Transverse colon (tissue), 4 donors: ENCODE measurements at places on chromosomes 5 and 9. TPM values are rescaled to one million over a fixed set of nuclear protein-coding genes. Genes with fewer than 3 reads are reported as not detected.

Gene B4GALT1
- 110 TPM for total RNA-seq

Gene GPX8
- total RNA-seq: 3.5 TPM

GRCh38 chr9:89880721-89881120 lies 275.9 kb downstream of the GADD45G start:
- no peaks in the 10 kb centered on the region for H3K27me3 ChIP-seq
- peaks cover 6% of the 10 kb centered on the region for H3K4me1 ChIP-seq
- H3K4me3 ChIP-seq: no peak overlapping the region
- no peak for DNase-seq
- H3K36me3 ChIP-seq: no peaks in the 10 kb centered on the region

GRCh38 chr9:113658545-113658895 lies 195.0 kb downstream of the RGS3 start:
- H3K36me3 ChIP-seq: no peaks in the 10 kb centered on the region
- H3K4me1 ChIP-seq: no peaks in the 10 kb centered on the region
- no peak for DNase-seq
- H3K27me3 ChIP-seq: peaks cover 33% of the 10 kb centered on the region
- no peak overlapping the region for H3K27ac ChIP-seq
- H3K4me3 ChIP-seq: no peak overlapping the region

DNA sequence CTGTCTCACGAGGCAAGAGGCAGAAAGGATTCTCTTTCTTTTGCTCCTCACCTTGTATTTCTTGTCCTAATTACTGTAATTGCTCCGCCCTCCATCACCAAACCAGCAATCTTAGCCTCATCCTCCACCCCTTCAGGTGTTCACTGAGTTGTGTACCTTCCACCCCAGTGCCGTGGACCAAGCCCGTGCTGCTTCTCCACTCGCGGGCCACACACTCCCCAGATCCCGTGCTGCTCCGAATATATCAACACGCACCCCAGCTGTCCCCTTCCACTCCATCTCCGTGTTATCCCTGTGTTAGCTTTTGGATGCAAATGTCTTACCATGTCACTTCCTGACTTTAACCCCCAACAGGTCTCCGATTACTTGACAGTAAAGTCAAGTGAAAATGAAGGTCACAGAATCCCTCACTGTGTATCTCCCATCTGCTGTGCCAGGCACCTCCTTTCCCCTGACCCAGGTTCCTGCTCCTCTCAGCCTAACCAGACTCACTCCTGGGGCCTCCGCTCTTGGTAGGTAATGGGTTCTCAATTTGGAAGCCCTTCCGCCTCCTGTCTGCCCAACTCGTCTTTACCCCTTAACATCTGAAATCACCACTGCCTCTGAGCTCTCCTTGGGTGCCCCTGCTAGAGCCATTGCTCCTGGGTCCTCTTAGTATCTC lies 320.2 kb downstream of the MED10 start:
- no peak overlapping the region for H3K4me3 ChIP-seq
- no peak for DNase-seq
- H3K27ac ChIP-seq: no peak overlapping the region
- no peaks in the 10 kb centered on the region for H3K27me3 ChIP-seq
- no peaks in the 10 kb centered on the region for H3K36me3 ChIP-seq

DNA sequence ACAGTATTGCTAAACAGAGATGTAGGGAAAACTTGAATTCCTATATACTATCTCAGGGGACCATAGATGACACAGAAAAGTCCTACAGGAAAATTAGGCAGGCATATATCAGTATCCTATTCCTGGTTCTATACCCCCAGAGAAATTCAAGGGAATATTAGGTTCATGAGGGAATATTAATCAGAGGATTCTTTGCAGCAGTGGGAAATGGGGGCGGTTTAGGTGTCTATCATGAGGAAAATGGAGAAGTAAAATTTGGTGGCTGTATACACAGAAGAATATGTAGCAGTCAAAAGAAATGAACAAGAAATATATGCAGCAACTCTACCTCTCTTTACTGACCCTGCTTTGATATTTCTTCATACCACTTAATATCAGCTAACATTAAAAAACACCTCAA lies 20.0 kb downstream of the SPTLC1 start:
- no peak for DNase-seq
- no peaks in the 10 kb centered on the region for H3K27me3 ChIP-seq
- no peak overlapping the region for H3K27ac ChIP-seq

- no peaks in the 10 kb centered on the region for H3K36me3 ChIP-seq
- H3K27me3 ChIP-seq: no peaks in the 10 kb centered on the region
- H3K27ac ChIP-seq: no peak overlapping the region
- no peak overlapping the region for H3K4me3 ChIP-seq
- no peaks in the 10 kb centered on the region for H3K4me1 ChIP-seq
Observed at GRCh38 chr9:4604678-4605095, 57.4 kb upstream of the PLPP6 start.

DNA sequence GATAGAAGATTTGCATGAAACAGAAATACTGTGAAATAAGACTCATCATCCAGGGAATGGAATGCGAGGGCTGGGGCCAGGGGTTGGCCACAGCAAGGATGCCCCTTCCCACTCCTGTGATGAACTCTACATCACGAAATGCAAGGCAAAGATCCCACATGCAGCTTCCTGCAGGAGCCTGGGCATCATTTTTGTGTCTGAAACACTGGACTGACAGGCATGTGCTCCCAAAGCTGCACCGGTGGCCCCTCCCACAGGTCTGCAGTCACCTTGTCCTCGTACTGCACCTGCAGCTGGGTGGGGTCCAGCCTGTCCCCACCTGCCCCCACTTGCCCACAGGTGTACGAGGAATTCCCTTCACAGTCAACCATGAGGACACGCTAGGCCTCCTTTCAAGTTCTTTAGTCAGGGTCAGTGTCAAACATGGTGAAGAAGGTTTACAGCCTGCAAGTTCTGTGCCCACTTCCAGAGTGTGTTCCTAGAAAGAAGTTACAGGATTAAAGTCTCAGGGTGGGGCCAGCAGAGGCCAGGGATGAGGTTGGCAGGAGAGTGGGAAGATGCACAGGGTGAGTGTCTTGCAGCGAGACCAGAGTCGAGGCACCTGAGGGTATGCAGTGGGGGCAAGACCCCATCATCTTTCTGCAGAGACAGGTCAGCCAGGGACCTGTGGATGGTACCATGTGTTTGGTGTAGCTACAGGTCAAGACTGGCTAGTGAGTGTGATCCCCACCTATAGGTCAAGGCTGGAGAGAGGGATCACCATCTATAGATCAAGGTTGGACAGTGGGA lies 155.0 kb upstream of the IRX2 start:
- DNase-seq: no peak
- no peaks in the 10 kb centered on the region for H3K4me1 ChIP-seq
- no peak overlapping the region for H3K27ac ChIP-seq
- no peaks in the 10 kb centered on the region for H3K36me3 ChIP-seq
- H3K4me3 ChIP-seq: no peak overlapping the region
- H3K27me3 ChIP-seq: no peaks in the 10 kb centered on the region

DNA sequence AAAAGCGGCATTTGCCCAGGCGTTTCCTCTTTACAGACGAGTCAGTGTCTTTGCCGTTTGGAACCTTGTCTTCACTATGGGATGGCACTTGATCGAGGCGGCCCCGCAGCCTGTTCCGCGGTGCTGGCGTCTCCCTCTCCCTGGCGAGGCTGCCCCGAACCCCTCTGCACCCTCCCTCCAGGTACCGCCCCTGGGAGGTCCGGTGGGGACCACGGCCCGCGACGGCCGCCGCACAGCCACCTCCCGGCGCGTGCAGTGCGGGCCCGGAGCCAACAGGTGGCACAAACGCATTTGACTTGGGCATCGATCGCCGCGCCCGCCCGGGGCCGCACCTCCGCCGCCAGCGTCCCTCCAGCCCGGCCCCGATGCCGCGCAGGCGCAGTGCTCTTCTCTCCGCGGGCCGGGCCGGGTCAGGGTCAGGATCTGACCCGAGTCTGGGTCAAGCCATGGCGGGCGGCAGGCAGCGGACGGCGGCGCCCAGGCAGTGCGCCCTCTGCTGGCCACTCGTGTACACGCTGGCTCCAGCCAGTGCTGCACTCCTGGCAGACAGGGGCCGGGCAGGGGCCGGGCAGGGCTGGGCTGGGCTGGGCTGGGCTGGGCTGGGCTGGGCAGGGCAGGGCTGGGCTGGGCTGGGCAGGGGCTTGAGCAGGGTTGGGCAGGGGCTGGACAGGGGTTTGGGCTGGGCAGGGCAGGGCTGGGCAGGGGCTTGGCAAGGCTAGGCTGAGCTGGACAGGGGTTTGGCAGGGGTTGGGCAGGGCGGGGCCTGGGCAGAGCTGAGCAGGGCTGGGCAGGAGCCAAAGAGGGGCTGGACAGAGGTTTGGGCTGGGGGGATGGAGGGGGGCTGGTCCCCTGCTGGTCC lies 155.8 kb upstream of the IRX4 start:
- no peak overlapping the region for H3K27ac ChIP-seq
- no peaks in the 10 kb centered on the region for H3K36me3 ChIP-seq
- DNase-seq: peak; percentile 51
- H3K4me1 ChIP-seq: no peaks in the 10 kb centered on the region
